Activated T-helper 1 cell treated with Interleukin-2 at 50 U/mL for 16 hours (primary cell): ENCODE measurements at places on chromosomes 7 and 10.

DNA sequence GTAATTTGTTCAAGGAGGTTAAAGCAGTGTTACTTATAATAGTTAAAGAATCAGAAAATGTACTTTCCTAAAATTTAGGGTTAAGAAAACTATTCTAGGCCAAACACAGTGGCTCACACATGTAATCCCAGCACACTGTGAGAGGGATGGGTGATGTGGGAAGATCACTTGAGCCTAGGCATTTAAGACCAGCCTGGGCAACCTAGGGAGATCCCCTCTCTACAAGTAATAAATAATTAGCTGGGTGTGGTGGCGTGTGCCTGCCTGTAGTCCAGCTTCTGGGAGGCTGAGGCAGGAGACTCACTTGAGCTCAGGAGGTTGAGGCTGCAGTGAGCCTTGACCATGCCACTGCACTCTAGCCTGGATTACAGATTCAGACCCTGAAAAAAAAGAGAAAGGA lies 3.6 kb upstream of the STEAP2 start:
- DNase-seq = no peak

GRCh38 chr7:43954524-43955228 lies 28.4 kb downstream of the UBE2D4 start:
- DNase-seq = no peak

DNA sequence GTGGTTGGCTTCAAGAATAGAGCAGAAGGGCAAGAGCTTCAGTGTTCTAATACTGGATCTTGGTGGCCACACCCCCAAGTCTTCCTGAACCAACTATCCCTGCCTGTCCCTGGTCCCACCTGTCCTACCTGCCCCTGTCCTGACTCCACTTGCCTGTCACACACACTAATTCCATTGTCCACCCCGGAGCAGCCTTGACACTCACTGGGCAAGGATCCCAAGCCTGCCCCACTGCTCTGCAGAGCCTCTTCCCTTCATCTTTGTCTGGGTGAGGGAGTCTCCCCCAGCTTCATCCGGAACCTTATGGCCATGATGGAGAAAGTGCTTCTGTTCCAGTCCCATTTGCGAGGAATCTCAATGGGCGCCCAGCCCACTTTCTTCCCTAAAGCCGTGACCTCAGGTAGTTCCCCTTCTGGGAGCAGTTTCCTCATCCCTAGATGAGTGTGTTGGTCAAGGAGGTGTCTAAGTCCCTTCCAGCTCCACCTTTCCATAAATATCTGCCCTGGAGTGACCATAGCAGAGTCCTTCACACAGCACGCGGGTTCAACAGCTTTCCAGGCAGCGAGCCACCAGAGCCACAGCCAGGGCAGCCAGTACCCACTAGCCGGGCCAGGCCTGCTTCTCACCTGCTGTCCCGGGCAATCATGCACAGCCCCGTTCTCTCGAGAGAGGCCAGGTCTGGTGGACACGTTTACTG lies 61.5 kb downstream of the VIPR2 start:
- DNase-seq = no peak

GRCh38 chr10:103463499-103463898 lies 4.8 kb upstream of the CALHM1 start:
- DNase-seq = no peak

GRCh38 chr7:151381348-151382078 lies 28.3 kb downstream of the WDR86 start:
- peak; percentile 41 for DNase-seq
